ENCODE measurements at places on chromosomes 4 and X.

DNA sequence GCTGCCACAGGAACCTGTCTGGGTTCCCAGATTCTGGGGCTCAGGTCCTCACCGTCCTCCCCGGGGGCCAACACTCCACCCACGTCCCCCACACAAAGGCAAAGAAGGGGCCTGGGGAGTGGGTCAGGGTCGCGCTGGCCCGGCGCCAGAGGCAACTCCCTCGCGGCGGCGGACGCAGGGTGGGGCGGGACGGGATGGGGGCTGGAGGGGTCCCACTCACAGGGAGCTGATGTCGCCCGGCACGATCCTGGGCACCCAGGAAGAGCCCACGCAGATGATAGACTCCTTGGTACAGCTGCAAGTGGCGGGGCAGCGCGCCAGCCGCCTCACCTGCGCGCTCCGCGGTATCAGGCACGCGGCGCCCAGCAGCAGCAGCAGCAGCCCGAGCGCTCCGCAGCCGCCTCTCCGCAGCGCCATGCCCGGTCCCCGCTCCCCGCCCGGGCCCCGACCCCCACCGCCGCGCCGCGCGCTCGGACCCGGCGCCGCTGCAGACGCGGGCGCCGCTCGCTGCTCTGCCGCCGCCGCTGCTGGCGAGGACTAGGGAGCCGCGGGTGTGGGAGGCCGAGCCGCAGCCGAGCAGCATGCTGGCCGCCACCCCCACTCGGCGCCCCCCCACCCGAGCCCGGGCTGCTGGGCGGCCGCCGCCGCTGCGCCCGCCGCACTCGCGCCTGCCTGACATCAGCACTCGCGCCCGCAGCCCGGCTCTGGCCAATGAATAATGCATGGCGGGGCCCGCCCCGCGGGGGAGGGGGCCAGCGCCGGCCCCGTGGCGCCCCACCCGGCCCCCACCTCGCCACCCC, at the start of gene LGI2:
Gene LGI2 (minus strand): TSS at position 670 of the 800 bp plus-strand sequence. CDS start 253 bp downstream, at position 417.
- DNase-seq, result no peak

- no peak for DNase-seq
Observed at GRCh38 chr4:155007660-155008176, 200.7 kb upstream of the NPY2R start.

GRCh38 chrX:133926099-133926498, 59.3 kb downstream of the GPC3 start:
- no peak for DNase-seq

GRCh38 chr4:113052379-113052951, 3.0 kb downstream of the ANK2 start:
- DNase-seq, result no peak

DNA sequence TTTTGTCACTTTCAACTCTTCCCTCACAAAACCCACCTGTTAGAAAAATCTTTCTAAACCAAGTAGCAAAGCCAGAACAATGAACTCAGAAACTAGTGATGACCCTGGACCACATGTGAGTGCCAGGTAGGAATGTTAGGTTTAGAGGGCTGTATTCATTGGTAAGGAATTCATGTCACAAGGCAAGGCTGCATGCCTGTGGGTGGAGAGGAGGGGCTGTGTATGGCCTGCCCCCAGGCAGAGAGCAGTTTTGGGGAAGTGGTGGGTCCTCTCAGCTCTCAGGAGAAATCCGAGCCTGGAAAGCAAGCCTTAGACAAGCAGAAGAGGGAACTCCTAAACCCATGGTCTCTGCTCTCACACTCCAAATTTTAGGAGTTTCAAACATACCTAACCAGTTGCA, 2.4 kb downstream of the RNF175 start:
- no peak for DNase-seq

DNA sequence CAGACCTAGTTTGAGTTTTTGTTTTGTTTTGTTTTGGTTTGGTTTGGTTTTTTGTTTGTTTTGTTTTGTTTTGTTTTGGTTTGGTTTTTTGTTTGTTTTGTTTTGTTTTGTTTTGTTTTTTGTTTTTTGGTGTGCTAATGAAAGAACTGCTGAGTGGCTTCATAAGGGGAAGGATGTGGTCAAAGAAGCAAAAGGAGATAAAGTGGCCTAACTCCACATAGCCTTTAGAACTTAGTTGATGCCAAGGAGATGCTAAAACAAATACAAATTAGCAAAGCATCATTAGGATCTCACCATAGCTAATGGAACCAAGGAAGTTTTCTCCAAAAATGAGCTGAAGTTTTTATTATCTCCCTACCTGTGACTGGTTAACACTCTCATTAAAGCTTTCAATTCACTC, 44.6 kb upstream of the TMEM164 start:
- DNase-seq, result no peak

- no peak for DNase-seq
Observed at GRCh38 chrX:39507617-39508299, 590.0 kb downstream of the BCOR start.

DNA sequence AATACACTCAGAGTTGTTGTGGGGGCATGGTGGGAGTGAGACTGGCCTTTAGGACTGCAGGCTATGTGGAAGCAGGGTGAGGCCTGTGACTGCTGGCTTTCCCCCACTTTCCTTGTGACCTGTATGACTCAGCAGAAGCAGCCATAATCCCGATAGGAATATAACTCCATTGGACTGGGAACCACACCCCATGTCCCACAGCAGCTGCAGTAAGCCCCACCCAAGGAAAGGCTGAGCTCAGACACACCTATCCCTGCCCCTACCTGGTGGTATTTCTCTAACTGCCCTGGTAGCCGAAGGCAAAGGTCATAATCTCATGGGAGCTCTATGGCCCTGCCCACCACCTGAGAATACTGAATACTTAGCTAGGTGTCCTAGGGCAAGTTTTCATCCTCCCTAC, 169.3 kb downstream of the GC start:
- DNase-seq, result no peak

DNA sequence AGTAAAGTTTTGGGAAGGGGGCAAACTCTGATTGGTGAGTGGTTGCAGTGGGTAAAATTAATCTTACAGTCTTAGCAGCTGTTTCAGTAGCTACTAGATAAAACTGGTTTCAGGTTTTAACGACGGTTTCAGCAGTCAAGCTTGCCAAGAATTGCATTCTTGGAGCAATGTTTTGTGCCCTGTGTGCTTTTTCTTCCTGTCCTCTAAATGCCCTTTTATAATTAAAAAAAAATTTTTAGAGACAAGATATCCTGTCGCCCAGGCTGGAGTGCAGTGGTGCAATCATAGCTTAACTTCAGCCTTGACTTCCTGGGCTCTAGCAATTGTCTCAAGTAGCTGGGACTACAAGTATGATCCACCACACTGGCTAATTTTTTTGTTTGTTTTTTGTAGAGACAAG, 6.3 kb upstream of the PPEF2 start:
- DNase-seq, result no peak

DNA sequence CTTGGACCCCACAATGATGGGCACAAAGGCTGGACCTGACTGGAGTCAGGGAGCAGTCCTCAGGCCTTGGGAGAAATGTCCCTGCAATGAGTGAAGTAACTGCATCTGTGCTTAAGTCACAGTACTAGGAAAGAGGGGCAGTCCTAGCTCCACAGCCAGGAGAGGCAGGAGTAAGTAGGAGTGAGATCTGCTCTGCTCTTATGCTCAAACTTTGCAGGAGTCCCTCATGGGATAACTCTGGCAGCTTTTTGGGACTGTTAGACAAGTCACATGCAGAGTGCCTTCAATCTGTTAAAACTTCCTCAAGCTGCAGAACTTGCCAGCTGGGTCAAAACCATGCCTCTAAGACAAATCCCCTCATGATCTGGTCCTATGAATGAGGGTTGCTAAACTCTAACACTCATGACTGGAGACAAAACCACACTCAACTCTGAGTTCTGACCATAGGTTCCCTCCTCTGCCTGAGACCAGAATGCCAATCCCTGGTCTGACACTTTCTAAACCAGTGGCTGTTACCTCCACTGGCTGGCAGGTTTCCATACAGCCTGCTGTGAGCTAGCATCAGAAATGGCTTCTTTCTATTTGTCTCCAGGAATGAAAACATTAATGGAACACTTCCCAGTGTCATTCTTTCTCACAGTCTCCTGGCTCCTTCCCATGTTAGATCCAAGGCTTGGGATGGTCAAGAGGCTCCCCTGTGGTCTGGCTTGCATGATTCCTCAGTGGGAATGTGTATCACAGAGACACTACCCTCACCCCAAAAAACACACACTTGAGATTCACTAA, 819.3 kb downstream of the PCDH7 start:
- DNase-seq, result no peak

DNA sequence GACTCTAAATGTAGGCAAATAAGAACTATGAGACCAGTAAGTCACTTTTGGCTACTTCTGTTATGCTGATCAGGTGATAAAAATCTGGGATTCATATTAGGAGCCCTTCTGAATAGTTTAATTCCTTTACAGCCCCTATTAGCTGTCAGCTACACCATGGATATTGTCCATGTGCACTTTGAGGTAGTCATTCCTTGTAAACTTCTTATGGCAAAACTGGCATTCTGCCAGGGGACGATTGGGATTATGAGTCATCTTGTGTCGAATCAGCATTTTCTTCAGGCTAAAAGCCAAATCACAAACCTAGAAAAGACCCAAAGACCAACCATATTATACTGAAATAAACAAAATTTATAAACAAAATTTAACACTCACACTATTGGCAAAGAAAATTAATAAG, 227.6 kb downstream of the PRDM5 start:
- no peak for DNase-seq

All from left hindlimb (tissue), 1 donor.